Airway epithelial cell (primary cell): ENCODE measurements at places on chromosomes 1 and 21. TPM values are rescaled to one million over a fixed set of nuclear protein-coding genes. Genes with fewer than 3 reads are reported as not detected.

The SCP2 gene
- total RNA-seq, result 89.7 and 106 TPM in 2 replicates

The LSS gene
- 114 and 123 TPM in 2 replicates for total RNA-seq

The SPRR2G gene
- total RNA-seq, result not detected in 2 replicates

The GABRD gene
- total RNA-seq, result not detected in 2 replicates

The AADACL3 gene
- total RNA-seq, result not detected in 2 replicates

The CTNNBIP1 gene
- 83.1 and 93.7 TPM in 2 replicates for total RNA-seq

The USH2A gene
- total RNA-seq, result not detected in 2 replicates

The ARID1A gene
- 15.1 and 29.9 TPM in 2 replicates for total RNA-seq

The FCRLA gene
- total RNA-seq, result 0.21 TPM in 1 of 2 replicates, not detected in the other

The UBAP2L gene
- 58.8 and 82.0 TPM in 2 replicates for total RNA-seq

The S100A1 gene
- total RNA-seq, result not detected in 2 replicates

The CYYR1 gene
- total RNA-seq, result 3.2 and 4.9 TPM in 2 replicates

The APCS gene
- not detected in 2 replicates for total RNA-seq

The CFHR4 gene
- total RNA-seq, result not detected in 2 replicates

The RHD gene
- total RNA-seq, result not detected in 2 replicates

The KCNQ4 gene
- total RNA-seq, result 0.07 TPM in 1 of 2 replicates, not detected in the other

The TBX19 gene
- total RNA-seq, result 0.09 and 0.42 TPM in 2 replicates

The ATP6V1G3 gene
- not detected in 2 replicates for total RNA-seq

The COL11A1 gene
- 0.07 and 0.42 TPM in 2 replicates for total RNA-seq

The PGLYRP4 gene
- 3.5 and 10.7 TPM in 2 replicates for total RNA-seq
